Ascending aorta (tissue), 2 donors: ENCODE measurements at places on chromosomes 11 and 22. TPM values are rescaled to one million over a fixed set of nuclear protein-coding genes. Genes with fewer than 3 reads are reported as not detected.

CEND1 gene
- total RNA-seq: not detected

CNIH2 gene
- not detected for total RNA-seq

OR52H1 gene
- total RNA-seq: not detected

PRRG4 gene
- 3.0 TPM for total RNA-seq

LRRC74B gene
- 2.6 TPM for total RNA-seq

GRCh38 chr11:102423936-102424335, 28.6 kb downstream of the TMEM123 start:
- H3K27me3 ChIP-seq: no peaks in the 10 kb centered on the region
- no peak for DNase-seq
- H3K4me3 ChIP-seq: no peak overlapping the region
- H3K27ac ChIP-seq: no peak overlapping the region

DNA sequence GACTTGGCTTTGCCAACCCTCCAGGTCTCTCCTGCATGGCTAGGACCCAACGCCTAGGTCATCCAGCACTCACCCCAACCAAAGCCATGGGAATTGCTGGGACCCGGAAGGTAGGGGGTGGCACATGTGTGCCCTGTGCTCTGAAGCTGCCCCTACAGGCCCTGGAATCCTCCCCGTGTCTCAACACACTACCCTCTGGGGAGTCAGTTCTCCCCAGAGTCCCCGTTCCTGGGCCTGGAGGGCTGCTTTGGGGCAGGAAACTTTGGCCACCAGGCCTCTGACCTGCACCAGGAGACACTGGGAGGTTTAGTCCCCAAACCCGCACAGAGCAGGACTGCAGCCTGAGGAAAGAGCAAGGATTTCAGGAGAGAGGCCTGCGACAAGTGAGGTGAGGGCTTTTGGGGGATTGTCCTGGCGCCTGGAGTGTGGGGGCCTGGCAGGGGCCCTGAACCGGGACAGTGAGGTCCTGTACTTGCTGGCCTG, 495 bp upstream of the IFITM1 start:
- H3K27me3 ChIP-seq: no peaks in the 10 kb centered on the region
- peak overlapping the region; percentile 66 for H3K27ac ChIP-seq
- DNase-seq: no peak

- no peak for DNase-seq
- H3K4me1 ChIP-seq: peaks cover 11% of the 10 kb centered on the region
- no peaks in the 10 kb centered on the region for H3K36me3 ChIP-seq
- H3K27ac ChIP-seq: peak overlapping the region; percentile 31
- no peak overlapping the region for H3K4me3 ChIP-seq
- no peaks in the 10 kb centered on the region for H3K27me3 ChIP-seq
These were observed 12.0 kb downstream of the STIM1 start for GRCh38 chr11:3867209-3868091.

DNA sequence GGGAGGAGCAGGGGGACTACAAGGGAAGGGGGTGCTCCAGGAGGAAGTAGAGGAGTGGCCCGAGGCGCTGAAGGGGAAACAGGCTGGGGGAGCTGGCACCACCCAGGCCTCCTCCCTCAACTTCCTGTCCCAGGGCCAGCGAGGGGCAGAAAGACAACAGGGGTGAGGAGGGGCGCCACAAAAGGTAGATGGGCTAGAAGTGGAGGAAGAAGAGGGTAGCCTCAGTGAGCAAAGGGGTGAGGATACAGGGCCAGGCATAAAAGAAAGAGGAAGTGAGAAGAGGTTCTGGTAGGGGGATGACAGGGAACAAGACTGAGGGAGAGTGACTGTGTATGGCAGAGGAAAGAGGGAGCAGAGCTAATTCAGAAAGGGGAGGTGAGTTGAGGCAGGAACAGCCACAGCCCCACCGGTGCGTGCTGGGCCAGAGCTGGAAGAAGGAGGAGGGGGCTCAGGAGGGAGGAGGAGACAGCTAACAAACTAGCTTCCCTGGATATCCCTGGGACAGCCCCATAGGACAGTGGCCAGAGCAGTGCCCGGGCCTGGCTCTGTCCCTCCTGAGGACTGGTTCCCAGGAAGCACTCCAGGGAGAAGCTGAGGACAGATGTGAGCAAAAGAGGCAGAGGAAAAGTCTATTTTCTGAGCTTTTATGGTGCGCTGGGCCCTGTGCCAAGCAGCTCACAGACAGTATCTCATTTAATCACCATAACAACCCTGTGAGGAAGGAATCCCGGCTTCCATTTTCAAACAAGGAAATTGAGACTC, 8.5 kb downstream of the DCHS1 start:
- no peaks in the 10 kb centered on the region for H3K27me3 ChIP-seq
- H3K4me3 ChIP-seq: peak overlapping the region; percentile 25
- no peak for DNase-seq
- peak overlapping the region; percentile 82 for H3K27ac ChIP-seq

- DNase-seq: peak; percentile 82
- no peaks in the 10 kb centered on the region for H3K27me3 ChIP-seq
- peaks cover 16% of the 10 kb centered on the region for H3K4me1 ChIP-seq
- H3K4me3 ChIP-seq: peak within 1 kb of the TSS; percentile 91
- H3K27ac ChIP-seq: peak within 1 kb of the TSS; percentile 99
These were observed at the start of gene PNPLA2 for GRCh38 chr11:818396-819128. Gene PNPLA2 (plus strand): TSS chr11:818914. CDS start chr11:819719, 805 bp downstream.

GRCh38 chr11:12756454-12756806, 82.2 kb downstream of the TEAD1 start:
- DNase-seq: no peak
- H3K36me3 ChIP-seq: no peaks in the 10 kb centered on the region
- H3K27ac ChIP-seq: no peak overlapping the region
- H3K27me3 ChIP-seq: no peaks in the 10 kb centered on the region
- no peaks in the 10 kb centered on the region for H3K4me1 ChIP-seq

DNA sequence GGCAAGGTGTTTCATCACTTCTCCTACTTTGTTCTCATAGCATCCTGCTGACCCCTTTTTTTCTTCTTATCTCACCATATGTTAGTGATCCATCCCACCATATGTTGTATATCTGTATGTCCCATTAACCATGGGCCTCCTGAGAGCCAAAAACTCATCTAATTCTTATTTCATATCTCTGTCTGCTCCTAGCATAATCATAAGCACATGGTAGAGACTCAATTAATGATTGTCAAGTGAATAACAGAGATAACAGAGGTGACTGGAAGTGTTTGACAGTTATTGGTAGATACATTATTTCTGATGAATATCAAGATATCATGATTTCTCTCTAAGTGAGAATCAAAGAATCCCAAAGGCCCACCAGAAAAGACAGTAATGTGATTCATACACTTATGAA, 138.1 kb upstream of the MPPED2 start:
- H3K4me3 ChIP-seq: no peak overlapping the region
- H3K27ac ChIP-seq: no peak overlapping the region
- no peaks in the 10 kb centered on the region for H3K36me3 ChIP-seq
- H3K27me3 ChIP-seq: no peaks in the 10 kb centered on the region
- no peaks in the 10 kb centered on the region for H3K4me1 ChIP-seq

- no peak overlapping the region for H3K27ac ChIP-seq
- H3K4me1 ChIP-seq: no peaks in the 10 kb centered on the region
- no peaks in the 10 kb centered on the region for H3K36me3 ChIP-seq
- DNase-seq: no peak
These were observed 188.4 kb downstream of the SOX6 start for GRCh38 chr11:16167706-16168487.
